ENCODE measurements at places on chromosomes 7 and 10.
A peak's percentile ranks its signal among the peaks of the same experiment; 100 is the strongest.

- DNase-seq: no peak
Observed at GRCh38 chr10:80465451-80465835, 11.3 kb downstream of the TSPAN14 start.

DNA sequence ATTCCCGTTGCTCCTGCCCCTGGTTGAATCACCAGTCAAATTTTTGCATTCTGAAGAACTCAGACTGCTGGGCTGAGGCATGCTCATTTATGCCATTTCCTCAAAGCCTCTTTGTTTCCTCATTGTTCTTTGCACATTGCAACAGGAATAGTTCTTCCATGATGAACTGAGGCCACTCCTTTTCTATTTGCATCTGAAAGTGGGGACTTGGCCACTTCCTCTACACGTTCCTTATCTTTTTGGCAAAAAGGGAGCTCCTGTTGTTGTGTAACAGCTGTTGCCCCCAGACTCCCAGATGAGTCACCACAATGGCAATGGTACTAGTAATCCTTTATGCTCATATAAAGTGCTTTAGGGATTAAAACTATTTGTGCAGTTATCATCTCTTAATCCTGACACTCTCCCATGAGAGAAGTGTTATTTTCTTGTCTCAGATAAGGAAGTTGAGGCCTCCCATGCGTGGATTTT, 20.1 kb upstream of the ITPRID1 start:
- no peak for DNase-seq

DNA sequence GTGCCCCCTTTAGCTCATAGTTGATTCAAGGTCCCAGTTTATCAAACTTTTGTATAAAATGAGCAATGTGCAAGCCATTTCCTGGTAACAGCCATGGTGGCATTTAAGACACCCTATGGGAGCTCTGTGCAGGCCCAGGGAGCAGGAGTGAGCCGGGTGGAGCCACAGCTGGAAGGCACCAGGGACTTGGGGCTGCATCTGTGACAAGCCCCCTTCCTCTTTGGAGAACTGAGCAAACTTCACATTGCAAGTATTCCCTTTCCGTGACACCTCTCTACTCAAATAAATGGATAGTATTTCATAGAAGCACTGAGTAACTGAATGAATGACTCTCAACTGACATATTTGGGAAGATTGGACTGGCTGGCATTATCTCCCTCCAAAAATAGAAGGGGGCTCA, 558.7 kb upstream of the FOXK1 start:
- DNase-seq: no peak

- no peak for DNase-seq
Observed at GRCh38 chr7:28598586-28598985, 186.3 kb downstream of the CREB5 start.

GRCh38 chr10:108496106-108496505, 1331.6 kb upstream of the SORCS1 start:
- no peak for DNase-seq

- DNase-seq: peak; percentile 37
Observed at GRCh38 chr10:78331391-78331922, 297.8 kb downstream of the RPS24 start.

DNA sequence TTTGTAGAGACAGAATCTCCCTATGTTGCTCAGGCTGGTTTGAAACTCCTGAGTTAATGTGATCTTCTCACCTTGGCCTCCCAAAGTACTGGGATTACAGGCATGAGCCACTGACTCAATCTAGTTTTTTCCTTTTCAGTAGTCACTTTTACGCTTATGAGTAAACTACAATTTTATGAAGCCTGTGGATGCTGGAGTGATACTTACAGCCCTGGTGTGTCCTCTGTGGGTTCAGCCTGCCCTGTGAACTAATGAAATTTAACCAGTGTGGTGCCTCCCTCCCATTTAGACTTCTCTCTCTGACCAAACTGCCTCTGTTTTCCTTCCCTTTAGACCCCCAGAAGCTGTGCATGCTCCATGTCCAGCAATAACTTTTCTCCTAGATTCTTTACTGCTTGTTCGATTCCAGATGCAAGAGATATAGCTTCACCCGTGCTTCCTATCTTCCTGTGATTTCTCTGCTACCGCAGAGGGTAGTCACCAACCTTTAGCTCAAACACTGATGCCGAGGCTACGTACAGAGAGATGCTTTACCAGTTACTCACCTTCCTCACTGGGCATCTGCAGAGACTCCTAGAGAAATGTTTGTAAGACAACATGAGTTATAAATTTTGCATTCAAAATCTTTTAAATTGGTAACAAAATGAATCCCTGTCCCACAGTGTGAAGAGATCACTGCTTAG, 90.8 kb downstream of the KIAA1217 start:
- no peak for DNase-seq

- no peak for DNase-seq
Observed at GRCh38 chr10:82826132-82826531, 951.1 kb downstream of the NRG3 start.

DNA sequence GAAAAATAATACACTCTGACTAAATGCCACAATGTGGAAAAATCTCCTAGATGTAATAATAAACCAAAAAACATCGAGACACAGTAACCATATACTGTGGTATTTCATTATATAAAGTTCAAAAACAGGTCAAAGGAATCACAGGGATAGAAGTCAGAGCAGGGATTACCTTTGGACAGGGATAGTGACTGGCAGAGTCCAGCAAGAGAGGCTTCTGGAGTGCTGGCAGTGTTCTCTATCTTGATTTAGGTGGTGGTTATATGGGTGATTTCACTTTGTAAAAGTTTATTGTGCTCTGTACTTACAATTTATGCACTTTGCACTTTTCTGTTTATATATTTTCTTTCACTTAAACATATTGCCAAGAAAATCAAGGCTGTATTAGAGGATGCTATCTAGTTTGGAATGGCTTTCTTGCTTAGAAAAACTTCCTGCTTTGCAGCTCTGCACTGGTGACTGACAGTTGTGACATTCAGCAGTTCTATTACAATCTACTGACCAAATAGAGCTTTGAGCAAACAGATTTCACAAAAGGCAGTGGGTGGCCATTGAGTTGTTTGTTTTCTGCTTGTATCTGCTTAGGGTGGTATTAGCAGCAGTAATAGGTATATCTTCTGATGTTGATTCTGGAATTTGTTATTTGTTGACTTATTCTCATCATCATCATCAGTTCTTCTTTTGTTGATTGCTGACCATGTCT, 263.6 kb upstream of the LRGUK start:
- DNase-seq: no peak

DNA sequence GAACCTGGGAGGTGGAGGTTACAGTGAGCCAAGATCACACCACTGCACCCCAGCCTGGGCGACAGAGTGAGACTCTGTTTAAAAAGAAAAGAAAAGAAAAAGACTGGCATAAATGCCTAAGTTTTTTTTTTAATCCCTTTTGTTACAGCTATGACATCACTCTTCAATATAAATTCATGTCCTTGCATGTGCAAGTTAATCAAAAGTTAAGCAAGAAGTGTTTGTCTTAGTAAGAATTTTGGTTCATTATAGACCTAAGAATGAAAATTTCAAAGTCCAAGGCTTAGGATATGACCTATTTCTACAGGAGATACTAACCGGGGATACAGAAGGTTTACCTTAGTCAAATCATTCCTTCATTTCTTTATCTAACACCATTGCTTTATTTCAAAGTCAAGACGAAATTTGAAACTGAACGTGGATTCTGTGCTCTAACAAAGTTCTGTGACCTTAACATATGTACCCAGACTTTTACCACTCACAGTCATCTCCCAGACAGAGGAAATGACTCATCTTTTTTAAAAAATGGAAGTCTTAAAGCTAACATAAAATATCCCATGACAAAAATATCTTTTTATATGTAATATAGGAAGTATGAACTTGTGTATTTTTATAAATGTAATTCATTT, 29.3 kb upstream of the ITGB8 start:
- no peak for DNase-seq

DNA sequence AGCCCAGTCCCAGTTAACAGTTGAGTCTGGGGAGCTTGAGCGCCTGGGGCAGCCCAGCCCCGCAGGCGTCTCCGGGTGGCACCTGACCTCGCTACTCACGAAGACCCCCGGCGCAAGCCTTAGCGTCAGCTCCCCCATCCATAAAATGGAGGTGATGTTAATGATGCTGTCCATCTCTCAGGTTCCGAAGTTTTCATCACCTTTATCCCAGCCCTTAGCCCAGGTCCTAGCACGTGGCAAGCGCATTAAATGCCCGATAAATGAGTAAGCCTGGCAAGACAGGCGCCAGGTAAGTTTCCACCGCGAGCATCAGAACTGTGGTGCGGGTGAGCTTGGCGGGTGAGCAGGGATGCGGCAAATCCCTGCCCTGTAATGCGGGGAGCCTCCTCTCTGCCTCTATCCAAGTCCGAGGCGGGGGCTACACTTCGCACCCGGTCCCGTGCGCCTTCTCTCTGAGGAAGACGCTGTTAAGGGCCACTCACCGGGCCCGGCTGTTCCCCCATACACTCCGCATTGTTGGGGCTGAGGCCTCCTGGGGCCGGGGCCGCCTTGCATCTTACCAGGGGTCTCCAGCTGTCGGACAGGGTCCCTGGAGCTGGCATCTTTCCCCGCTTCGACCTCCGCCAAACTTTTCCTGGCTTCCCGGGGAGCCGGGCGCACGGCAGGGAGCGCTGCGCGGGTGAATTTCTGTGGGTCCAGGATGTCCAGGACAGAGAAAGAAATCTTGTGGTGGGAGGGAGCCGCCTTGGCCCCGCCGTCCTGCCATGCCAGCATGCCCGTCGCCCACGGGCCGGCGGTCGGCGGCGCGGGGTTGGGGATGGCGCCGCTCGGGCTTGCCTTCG, 444 bp downstream of the NKX1-2 start:
- DNase-seq: no peak

DNA sequence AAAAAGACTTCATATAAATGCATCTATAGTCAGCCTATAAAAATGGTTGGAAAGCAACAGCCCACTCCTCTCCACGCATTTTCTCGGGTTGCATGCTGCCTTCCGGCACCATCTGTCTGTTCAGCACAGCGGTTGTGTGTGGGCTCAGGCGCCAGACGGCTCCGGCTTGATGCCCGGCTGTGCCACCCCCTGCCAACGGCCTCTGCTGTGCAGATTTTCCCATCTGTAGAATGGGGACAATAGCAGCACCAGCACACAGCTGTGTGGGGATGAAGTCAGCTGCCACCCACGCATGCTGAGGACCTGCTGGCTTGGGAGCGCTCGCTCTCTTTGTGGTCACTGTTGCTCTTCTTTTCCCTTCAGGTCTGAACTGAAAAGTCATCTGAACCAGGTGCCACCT, 19.5 kb downstream of the PRKAG2 start:
- DNase-seq: no peak

DNA sequence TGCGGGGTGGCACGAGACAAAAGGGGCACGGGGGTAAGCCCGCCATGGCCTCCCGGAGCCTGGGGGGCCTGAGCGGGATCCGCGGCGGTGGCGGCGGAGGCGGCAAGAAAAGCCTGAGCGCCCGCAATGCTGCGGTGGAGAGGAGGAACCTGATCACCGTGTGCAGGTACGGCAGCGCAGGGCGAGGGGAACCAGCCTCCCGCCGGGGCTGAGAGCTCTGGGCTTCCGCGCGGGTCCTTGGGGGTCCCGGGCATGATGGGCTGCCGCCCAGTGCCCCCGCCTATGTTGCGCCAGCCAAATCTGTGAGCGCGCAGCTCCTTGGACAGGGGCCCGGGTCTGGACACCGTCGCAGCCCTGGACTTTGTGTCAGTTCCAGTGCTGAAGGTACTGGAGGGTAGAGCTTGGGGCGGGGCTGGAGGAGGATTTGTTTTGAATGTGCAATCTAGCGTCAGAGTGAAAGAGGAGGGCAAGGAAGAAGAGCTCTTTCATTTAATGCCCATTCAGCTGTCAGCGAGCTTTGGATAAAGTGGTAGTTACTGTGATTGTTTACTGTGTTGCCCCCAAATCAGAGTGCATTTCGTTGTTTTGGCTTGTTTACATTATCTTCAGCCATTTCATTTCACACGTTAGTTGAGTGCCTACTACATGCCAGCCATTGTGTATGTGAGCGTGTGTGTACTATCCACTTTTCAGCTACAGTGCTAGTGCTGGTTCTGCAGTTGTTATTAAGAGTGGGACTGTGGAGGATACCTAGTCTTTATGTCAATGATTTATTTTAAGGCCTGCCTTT, 777 bp downstream of the RUNDC3B start:
- peak; percentile 14 for DNase-seq

DNA sequence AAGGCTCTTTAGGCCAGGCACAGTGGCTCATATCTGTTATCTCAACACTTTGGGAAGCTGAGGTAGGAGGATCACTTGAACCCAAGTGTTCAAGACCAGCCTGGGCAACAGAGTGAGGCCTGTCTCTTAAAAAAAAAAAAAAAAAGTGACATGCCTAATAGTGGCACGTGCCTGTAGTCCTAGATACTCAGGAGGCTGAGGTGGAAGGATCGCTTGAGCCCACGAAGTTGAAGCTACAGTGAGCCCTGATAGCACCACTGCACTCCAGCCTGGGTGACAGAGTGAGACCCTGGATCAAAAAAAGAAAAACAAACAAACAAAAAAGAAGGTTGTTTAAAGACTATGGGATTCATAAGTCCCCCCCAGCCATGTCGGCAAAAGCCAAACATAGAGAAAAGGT, 42.2 kb upstream of the NRF1 start:
- DNase-seq: no peak

DNA sequence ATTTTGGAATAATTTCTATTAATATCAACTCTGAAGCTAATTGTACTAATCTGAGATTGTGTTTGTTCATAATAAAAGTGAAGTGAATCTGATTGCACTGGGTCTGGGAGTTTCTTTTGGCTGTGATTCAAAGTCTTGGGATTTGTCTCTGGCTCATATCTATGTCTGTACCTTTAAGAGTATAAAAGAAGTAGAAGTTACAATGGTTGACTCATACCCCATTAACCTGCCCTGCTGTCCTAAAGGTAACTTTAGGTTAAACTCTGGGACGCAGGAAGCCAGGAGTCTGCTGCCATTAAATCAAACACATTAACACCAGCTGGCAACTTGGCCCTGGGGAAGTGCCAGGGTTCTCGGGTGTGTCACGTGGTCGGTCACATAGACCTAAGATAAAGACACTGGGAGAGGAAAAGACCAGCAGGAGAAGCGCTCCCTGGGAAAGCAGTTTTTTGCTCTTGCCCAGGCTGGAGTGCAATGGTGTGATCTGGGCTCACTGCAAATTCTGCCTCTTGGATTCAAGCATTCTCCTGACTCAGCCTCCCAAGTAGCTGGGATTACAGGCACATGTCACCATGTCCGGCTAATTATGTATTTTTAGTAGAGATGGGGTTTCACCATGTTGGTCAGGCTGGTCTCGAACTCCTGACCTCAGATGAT, 17.8 kb downstream of the SCD start:
- DNase-seq: no peak

GRCh38 chr7:137025469-137026175, 157.2 kb downstream of the CHRM2 start:
- DNase-seq: no peak

GRCh38 chr10:131162866-131163843, 148.4 kb downstream of the TCERG1L start:
- DNase-seq: no peak
